ENCODE measurements at places on chromosomes 1 and 21.

- peak; percentile 16 for DNase-seq
Measured at GRCh38 chr1:160646711-160647328, at the start of gene SLAMF1. Gene SLAMF1, minus strand, starts transcription at chr1:160647044. Its CDS starts 99 bp downstream, at chr1:160646945.

DNA sequence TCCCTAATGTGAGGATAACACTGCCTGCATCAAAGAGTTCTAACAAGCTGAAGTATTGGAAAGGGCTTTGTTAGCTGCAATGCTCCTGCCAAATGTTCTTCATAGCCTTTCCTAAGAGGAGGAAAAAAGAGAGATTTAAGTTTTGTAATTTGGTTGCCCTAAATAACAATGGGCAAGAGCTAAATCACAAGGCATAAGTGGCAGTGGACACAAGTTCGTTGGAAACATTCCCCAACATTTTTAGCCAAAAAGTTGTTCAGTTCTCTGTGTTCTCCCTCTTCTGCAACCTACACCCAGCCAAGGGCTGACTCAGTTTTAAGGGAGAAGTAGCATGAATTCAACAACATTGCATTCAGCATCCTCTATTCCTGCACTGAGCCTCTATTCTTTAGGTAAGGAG lies 2.6 kb upstream of the UQCRHL start:
- DNase-seq: no peak

GRCh38 chr21:34185026-34185750 lies 111.8 kb downstream of the MRPS6 start:
- DNase-seq: no peak

- DNase-seq: no peak
Measured at GRCh38 chr1:59237900-59238299, 59.0 kb upstream of the FGGY start.

DNA sequence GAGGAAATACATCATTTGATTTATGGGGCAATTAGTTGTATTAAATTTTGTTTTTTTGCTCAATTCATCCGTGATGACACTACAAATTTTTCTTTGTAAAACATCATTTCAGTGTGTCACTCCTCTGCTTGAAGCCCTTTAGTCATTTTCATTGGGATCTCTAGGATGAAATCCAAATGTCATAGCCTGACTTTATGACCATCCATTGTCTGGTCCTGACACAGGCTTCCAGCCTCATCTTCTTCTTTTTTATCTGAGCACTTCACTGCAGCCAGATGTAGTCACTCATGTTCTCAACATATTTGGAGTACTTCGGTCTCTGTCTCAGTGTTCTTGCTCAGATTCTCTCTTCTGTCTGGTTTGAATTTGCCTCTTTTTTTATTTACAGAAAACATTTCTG lies 173.1 kb downstream of the HMCN1 start:
- no peak for DNase-seq

DNA sequence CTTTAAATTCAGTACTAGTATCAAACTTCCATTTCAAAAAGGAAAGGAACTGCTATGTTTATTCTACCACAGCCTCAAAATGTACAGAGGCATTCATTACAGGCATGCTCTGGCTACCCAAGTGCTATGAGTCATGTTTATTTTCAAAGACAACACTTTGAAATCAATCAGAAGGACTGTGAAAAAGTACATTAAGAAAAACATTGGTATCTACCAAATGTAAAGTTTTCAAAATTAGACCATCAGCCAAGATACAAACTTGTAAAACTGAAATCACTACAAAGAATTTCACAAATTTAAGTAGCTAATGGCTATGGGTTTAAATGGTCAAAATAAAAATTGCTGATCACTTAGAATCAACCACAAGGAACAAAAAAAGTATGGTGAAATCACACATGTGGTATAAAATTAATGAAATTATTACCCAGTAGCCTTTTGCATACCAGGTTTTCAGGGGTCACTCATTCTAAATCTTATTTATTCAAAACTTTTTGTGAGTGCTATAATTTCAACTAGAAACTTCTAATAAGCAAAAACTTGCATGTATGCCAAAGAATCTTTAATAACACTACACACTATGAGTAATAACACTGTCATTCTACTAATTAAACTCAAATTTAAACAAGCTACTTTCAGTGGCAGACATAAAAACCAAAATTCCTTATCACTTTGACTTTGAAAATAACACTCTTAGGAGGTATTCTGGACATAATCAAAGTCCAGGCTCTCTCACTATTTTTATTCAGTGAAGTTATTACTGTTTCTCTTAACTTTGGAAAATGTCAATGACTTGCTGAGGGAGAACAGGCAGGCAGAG lies 49.2 kb downstream of the ENAH start:
- DNase-seq: no peak
